ENCODE measurements at places on chromosomes 12 and 14.

GRCh38 chr14:68439676-68440075, 353.2 kb downstream of the ZFP36L1 start:
- no peak for DNase-seq

GRCh38 chr12:132460571-132460970, 29.4 kb upstream of the FBRSL1 start:
- DNase-seq, result no peak

GRCh38 chr12:89231686-89232085, 120.6 kb downstream of the DUSP6 start:
- no peak for DNase-seq

- DNase-seq, result no peak
These were observed 25.4 kb downstream of the PPM1A start for GRCh38 chr14:60274448-60274847.

DNA sequence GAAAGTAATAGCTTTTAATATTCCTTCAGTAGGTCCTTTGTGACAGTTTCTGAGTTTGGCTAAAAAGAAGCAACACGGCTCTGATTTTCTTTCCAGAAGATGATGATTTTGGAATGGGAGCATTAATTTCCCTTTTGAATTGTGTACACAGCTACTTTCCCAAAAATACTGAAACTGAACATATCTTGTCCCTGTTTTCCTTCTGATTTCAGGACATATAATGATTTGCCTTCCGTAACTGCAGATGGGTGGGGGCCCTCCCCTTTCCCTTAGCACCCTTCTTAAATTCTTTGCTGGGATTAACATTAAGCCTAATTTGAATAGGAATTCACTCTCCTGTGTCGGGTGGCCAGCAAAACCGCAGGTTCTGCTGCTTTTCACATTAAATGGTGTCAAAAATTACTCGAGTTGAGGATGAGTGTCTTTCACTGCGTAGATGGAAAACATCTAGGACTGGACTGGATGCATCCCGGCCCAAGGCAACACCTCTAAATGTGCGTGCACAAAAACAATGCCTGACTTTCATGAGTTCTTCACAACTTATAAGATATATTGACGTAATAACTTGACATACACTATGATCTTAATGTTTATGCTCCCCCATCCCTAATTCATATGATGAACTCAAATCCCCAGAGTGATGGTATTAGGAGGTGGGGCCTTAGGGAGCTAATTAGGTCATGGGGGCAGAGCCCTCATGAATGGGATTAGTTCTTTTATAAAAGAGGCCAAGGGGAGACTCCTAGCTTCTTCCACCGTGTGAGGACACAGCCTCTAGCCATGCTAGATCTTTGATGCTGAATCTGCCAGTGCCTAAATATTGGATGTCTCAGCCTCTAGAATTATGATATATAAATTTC, 158.1 kb downstream of the AEBP2 start:
- no peak for DNase-seq

- DNase-seq, result peak; percentile 29
These were observed 34.1 kb downstream of the SCFD1 start for GRCh38 chr14:30656190-30656632.

DNA sequence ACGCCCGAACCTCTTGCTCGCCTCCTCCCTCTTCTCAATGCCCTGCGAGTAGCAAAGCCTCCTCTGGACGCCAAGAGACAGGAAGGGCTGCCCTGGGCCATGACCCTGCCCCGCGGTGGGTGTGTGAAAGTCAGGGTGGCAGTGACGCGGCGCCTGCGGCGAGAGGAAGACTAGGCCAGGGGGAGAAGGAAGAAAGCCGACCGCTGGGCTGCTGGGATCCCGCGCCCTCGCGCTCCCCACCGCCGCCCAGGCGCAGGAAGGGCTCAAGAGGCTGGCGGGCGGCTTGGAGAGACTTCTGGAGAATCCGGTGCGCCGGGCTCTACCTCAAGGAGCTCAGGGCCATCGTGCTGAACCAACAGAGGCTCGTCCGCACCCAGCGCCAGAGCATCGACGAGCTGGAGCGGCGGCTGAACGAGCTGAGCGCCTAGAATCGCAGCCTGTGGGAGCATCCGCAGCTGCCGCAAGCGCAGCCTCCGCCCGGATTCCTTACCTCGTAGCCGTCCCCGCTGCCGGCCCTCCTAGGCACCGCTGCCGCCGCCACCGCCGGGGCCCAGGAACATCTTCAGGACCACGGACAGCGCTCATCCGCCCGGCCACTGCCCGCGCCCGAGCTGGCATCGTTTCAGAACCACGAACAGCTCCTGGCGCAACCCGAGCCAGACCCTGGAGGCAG, 105.0 kb upstream of the PRB2 start:
- DNase-seq, result peak; percentile 46

DNA sequence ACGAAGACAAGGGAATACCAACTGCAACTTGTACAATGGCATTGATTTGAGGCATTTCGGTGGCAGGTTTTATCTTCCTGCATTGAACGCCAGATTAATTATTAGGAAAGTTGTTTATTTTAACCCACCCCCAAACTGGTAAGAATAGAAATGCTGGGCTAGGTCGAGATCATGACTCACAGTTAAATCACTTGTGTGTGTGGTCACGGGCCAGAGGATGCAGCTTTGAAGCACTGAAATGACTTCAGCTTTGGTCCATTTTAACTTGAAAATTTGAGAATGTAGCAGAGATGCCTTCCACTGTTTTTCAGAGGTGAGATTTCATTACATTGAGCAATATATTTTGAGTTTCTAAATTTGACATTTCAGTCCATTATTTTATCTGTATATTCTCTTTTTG, 23.6 kb upstream of the KCNH3 start:
- no peak for DNase-seq

- DNase-seq, result no peak
These were observed 1.8 kb downstream of the ABCC9 start for GRCh38 chr12:21939435-21939834.

- no peak for DNase-seq
These were observed 50.0 kb downstream of the GPHB5 start for GRCh38 chr14:63268771-63269170.

DNA sequence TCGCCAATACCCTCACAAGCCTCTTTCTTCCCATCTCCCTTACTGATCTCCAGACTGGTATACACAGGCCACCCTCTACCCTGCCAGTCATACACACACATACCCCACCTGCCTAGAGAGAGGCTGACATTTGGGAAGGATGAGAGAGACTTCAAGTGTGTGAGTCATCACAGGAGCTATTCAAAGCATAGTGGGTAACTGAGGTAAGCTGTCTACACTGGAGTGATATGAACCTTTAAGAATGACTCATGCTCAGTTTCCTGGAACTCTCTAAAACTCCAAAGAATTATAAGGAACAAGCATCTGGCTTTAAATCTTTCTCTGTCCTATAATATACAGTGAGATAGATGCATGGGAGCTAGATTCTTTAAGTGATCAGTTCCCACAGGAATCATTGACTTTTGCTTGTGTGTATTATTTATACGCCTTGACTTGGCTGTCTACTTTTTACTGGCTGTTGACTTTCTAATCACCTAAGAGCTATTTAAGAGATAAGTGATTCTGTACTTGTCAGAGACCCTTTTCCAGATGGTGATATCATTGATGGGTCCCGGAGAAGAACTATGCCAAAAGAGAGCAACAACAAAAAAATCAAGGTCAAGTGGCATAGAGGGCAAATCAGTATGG, 5.8 kb downstream of the IGF1 start:
- DNase-seq, result no peak

GRCh38 chr12:58575256-58575655, 345.0 kb downstream of the LRIG3 start:
- DNase-seq, result no peak

DNA sequence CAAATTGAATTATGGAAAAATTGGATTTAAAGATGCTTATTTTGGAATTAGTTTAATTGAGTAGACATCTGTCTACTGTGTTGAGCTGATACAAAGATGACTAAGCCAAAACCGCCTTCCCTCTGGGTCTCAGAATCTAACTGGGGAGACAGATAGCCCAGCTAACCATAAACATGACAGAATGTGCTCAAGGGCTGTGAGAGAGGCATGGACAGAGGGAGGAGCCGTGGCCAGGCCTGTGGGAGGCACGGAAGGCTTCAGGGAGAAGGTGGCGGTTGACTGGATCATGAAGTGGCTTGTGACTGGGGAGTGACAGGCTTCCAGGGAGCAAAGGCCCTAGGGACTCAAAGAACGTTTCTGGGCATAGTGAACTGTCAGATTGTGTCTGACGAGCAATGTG, 74.6 kb downstream of the DACT1 start:
- no peak for DNase-seq

- peak; percentile 92 for DNase-seq
These were observed 4.4 kb downstream of the REM2 start for GRCh38 chr14:22887260-22887989.

DNA sequence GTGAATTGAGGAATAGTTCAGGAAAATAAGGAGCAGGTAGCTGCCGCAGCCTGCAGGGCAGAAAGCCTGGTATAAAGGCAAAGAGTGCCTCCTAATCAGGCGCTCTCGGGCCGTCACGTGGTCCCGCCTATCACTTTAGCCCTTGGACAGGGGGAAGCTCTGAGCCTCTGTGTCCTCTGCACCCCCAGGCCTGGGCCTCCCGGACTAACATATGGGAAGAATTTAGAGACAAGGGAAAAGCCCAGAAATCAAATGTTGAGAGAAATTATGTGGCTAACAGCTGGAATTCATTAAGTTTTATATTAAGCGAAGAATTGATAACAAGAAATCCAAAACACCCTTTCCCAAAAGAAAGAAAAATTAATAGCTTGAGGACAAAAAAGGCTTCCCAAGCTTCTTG, 417.7 kb downstream of the ATP23 start:
- no peak for DNase-seq

DNA sequence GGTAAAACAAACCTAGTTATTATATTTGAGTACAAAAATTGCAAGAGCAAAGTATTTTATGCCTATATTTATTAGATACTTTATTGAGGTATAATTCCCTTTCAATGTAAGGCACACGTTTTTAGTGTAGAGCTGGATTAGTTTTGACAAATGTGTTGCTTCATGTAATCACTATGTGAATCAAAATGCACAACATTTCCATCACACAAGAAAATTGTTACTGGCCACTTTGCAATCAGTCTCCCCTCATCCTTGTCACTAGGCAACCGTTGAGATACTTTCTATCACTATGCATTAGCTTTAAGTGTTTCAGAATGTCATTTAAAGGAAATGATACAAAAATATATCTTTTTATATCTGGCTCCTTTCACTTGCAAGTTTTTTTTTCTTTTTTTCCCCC, 531.0 kb downstream of the CCER1 start:
- no peak for DNase-seq

GRCh38 chr12:113228394-113229028, 7.2 kb downstream of the TPCN1 start:
- no peak for DNase-seq

- no peak for DNase-seq
These were observed 11.6 kb downstream of the FBXW8 start for GRCh38 chr12:116922194-116922897.

DNA sequence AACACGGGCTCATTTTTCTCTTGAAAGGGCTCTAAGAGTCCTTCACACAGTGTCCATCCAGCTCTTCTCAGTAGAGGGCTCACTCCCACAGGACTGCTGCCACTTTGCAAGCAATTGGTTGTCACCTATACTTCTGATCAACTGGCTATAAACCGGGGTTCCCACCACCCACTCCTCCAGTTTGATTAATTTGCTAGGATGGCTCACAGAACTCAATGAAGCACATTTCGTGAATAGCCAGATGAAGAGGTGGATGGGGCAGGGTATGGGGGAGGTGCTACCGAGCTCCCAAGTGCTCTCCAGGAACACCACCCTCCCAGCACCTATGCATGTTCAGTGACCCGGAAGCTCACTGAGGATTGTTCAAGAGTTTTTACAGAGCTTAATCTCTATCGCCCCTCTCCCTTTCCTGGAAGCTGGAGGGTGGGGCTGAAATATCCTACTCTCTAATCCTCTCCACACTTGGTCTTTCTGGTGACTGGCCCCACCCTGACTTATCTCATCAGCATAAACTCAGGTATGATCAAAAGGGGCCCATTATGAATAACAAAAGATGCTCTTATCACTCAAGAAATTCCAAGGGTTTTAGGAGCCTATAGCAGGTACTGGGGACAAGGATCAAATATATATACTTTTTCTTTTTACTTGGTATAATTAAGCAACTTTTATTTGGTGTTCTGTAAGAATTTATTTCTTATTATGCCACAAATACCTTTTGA, 13.9 kb upstream of the EGLN3 start:
- DNase-seq, result no peak

- DNase-seq, result no peak
These were observed 1494.7 kb upstream of the TMEM132C start for GRCh38 chr12:126772171-126772864.

- no peak for DNase-seq
These were observed 119.1 kb downstream of the CACNA1C start for GRCh38 chr12:2171672-2172426.

DNA sequence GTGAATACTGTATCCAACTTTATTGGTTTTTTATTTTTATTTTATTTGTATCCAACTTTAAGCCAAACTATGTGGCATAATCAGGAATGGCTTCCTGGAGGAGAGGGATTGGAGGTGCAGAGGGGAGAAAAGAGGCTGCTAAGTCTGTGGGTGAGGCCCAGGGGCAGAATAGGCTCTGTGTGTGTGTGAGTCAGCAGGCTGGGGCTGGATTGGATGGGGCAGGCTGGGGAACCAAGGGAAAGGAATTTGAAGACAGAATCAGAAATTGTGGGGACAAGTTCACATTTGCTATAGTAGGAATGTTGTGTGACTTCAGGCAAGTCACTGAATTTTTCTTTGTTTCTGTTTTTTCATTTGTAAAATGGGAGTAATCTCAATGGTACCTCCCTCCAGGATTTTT, 12.8 kb upstream of the RILPL1 start:
- no peak for DNase-seq

DNA sequence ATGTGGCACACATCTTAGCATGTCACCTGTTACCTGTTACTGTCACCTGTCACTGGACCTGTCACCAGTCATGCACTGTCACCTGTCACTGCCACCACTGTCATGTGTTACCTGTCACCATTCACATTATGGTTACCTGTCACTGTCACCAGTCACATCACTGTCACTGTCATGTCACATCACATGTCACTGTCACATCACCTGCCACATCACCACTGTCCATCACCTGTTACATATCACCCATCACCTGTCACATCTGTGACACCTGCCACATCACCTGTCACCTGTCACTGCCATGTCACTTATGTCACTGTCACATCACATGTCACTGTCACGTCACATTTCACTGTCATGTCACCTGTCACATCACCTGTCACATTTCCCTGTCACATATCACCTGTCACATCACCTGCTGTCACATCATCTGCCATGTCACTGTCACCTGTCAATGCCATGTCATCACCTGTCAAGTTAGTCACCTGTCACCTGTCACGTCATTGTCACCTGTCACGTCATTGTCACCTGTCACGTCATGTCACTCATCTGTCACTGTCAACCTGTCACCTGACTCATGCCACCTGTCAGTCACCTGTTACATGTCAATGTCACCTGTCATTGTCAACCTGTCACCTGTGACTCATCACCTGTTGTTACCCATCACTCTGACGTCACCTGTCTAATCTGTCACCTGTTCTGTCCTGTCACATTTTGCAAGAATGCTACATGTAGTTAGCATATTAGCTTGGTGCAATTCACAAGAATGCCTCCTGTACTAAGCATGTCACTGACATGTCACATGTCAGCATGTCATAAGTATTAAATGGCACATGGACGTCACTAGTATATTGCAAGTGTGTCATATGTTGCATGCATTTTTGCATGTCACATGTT, 29.0 kb upstream of the TESC start:
- DNase-seq, result no peak

GRCh38 chr12:106816231-106816630, 41.7 kb downstream of the RIC8B start:
- no peak for DNase-seq

- no peak for DNase-seq
These were observed 72.7 kb downstream of the MED13L start for GRCh38 chr12:116204785-116205184.

GRCh38 chr14:91252871-91253794, 8.6 kb upstream of the GPR68 start:
- no peak for DNase-seq
